NCI-H1417 treated with DMSO at 0.1 percent for 48 hours (cell line): ENCODE measurements at places on chromosomes 7 and 10.

DNA sequence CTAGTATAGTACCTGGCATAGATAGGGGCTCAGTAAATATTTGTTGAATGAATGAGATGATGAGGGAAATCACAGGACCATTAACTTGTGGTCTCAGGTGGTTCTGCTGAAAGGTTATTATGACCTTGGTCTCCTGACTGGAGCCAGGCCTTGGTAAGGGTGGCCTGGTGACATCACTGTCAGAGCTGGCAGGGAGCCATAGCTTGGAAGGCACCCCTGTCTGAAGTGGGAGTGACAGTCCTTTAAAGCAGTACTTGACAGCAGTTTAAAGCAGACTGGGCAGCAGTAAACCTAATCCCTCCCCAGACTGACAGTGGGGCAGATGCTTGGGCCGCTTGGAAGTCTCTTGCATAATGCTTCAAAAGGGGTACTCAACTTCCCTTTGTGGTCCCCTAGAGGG is 13.4 kb downstream of the DPCD start:
- DNase-seq, result no peak

- no peak for DNase-seq
Observed at GRCh38 chr7:34723338-34723737, 65.3 kb downstream of the NPSR1 start.

- no peak for DNase-seq
Observed at GRCh38 chr10:129203819-129204218, 263.2 kb upstream of the MGMT start.

GRCh38 chr10:93758891-93759410 is 1.2 kb downstream of the LGI1 start:
- DNase-seq, result no peak

- DNase-seq, result no peak
Observed at GRCh38 chr10:61244261-61244775, 208.9 kb downstream of the TMEM26 start.

DNA sequence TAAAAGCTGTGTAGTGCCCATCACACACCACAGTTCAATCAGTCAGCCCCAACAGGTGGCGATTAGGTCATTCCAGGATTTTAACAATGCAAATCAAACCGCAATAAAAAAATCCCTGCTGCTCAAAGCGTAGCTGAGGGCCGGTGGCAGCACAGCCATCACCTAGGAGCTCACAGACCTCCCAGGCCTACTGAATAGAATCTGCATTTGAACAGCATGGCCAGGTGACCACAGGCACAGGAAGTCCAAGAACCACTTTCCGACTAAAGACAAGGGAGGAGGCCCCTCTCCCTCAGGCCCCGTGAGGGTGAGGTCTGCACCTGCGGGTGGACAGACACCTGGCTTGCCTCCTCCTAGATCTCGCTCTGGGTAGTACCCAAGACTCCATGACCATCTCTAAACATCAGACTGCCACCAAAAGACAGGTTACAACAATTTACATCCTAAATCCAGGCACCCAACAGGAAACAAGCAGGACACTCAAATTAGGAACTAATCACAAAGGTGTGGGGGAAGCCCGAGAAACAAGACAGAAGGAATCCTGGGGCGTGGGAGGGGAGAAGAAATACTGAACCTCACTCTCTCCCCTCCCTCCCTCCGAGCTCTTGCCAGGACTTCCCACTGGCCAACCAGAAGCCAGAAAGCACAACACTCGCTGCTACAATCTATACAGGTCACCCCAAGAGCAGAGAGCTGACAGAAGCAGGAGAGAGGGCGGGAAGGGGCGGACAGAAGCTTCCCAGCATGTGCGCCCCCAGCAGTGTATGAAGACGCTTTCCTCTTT is 19.2 kb downstream of the GNA12 start:
- DNase-seq, result no peak

DNA sequence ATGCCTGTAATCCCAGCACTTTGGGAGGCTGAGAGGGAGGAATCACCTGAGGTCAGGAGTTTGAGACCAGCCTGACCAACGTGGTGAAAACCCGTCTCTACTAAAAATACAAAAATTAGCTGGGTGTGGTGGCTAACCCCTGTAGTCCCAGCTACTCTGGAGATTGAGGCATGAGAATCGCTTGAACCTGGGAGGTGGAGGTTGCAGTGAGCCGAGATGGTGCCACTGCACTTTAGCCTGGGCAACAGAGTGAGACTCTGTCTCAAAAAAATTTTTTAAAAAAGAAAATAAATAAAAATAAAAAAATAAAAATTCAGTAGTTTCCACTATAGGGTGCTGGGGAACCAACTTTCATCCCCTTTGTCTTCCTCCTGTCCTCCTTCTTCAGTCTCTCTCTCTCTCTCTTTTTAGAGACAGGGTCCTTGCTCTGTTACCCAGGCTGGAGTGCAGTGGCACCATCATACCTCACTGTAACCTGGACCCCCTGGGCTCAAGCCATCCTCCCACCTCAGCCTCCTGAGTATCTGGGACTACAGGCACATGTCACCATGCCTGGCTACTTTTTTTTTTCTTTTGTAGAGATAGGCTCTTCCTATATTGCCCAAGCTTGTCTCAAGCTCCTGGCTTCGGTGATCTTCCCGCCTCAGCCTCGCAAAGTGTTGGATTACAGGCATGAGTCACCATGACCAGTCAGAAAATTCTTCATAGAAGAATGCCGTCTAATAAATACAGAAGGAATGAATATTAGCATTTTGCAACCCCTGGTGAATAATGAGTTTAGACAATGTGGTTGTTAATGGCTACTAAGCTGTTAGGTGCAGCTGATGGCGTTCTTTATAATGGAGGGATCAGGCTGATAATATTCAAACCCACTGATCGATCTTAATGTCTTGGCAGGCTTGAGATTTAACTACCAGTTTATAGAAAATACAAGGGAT is 20.6 kb downstream of the RBM20 start:
- DNase-seq, result no peak

DNA sequence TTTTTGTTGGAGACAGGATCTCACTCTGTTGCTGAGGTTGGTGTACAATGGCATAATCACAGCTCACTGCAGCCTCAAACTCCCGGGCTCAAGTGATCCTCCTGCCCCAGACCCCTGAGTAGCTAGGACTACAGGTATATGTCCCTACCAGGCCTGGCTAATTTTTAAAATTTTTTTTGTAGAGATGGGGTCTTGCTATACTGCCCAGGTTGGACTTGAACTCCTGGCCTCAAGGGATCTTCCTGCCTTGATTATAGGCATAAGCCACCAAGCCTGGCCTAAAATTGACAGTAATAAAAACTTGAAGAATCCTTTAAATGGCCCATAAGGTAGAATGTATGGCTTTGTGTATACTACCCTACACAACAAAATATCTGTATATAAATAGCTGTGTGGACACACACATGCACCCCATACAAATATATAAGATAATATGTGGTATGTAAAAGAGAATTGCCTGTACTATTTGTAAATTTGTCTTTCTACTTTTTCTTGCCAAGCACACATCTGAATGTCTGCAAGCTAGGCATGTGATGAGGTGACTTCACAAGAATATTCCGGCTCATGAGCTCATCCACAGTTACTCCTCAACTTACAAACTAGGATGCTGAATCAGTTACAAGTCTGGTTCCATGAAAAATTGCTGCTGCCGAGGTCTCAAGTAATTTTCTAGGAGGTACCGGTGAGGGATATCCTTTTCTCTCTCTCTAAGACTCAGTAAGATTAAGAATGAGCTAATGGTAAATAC is 26.6 kb downstream of the POLR3A start:
- no peak for DNase-seq

GRCh38 chr10:79982362-79982800 is 33.5 kb upstream of the SFTPD start:
- no peak for DNase-seq

GRCh38 chr7:77444123-77444522 is 28.0 kb upstream of the GSAP start:
- DNase-seq, result no peak

DNA sequence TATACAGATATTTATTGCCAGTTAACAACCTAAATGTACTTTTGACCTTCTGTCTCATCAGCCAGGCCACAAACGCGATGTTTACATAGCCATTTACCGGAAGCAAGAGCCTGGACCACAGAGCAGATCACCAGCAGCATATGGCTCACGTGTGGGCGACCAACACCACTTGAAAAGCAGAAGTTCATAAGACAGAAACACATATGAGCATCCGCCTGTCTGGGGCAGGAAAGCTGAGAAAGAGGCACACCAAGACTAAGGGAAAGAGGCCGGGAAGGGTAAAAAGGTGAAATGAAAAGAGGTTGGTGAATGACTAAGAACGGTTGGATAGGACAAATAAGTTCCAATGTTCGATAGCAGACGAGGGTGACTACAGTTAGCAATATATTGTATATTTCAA is 1.3 kb downstream of the ABCB1 start:
- DNase-seq, result no peak

DNA sequence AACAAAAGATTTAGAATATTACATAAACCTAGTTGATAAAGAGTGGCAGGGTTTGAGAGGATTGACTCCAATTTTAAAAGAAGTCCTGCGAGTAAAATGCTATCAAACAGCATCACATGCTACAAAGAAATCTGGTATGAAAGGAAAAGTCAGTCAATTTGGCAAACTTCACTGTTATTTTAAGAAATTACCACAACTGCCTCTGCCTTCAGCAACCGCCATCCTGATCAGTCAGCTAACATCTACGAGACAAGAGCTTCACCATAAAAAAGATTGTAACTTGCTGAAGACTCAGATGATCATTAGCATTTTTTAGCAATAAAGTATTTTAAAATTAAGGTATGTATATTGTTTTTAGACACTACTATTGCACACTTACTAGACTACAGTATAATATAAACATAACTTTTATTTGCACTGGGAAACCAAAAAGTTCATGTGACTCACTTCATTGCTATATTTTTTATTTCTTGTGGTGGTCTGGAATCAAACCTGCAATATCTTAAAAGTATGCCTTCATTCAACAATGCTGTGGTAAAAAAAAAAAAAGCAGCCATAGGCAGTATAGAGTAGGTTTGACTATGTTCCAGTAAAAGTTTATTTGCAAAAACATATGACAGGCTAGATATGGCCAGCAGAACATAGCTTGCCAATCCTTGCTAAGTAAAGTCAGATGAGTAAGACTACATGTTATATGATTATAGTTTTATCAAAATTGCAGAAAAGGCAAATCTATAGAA is 74.4 kb downstream of the GLCCI1 start:
- DNase-seq, result no peak

GRCh38 chr10:24703700-24704099 is 20.0 kb downstream of the ARHGAP21 start:
- DNase-seq, result no peak

- DNase-seq, result no peak
Observed at GRCh38 chr7:98329100-98329790, 47.8 kb downstream of the BRI3 start.

GRCh38 chr7:7688310-7688709 is 30.1 kb downstream of the RPA3 start:
- DNase-seq, result no peak

DNA sequence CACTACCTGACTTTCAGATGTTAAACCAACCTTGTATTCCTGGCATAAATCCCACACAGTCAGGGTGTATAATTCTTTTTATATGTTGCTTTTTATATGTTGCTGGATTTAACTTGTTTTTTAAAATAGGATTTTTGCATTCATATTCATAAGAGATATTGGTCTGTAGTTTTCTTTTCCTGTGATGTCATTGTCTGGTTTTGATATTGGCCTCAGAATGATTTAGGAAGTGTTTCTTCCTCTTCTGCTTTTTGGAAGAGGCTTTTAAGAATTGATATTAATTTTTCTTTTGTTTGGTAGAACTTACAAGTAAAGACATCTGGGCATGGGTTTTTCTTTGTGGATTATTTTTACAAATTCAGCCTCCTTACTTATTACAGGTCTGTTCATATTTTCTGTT is 93.1 kb downstream of the CARD11 start:
- no peak for DNase-seq

- no peak for DNase-seq
Observed at GRCh38 chr10:7282457-7282856, 128.4 kb downstream of the SFMBT2 start.

DNA sequence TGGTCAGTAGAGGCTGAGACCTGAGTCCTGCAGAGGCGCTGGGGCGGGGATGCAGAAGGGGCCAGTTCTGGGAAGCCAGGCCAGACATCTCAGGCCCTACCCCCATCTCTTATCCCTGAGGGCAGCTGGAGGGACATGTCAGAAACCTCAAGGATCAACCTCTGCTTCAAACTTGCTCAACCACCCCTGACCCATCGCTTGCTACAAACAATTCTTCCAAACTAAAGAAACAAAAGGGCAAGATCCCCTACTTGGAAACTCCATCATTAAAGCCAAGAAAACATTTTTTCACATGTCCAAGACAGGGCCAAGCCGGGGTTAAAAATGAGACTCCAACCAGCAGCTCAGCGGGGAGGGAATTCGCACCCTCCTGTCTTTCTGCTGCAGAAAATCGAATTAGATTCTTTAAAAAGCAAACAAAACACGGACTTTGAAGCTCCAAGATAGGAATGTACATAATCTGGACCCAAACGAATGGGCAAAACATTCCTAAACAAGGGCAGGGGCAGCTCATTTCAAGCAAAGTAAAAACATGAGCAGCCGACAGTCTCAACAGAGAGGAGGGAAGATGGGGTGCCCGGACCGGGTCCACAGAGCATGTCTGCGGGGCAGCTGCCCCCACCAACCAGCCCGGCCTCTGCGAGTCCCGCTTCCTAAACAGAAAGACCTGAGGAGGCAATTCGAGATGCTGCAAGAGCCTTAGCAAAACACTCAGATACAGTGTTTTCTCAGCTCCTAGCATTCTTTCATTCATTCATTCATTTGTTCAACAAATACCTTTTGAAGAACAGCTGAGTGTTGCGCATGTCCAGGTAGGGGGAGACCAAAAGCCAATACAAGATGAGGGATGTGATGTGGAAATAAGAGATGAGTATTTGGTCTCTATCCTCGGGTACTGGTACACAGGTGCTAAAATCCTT is 44.8 kb downstream of the CHST15 start:
- no peak for DNase-seq

DNA sequence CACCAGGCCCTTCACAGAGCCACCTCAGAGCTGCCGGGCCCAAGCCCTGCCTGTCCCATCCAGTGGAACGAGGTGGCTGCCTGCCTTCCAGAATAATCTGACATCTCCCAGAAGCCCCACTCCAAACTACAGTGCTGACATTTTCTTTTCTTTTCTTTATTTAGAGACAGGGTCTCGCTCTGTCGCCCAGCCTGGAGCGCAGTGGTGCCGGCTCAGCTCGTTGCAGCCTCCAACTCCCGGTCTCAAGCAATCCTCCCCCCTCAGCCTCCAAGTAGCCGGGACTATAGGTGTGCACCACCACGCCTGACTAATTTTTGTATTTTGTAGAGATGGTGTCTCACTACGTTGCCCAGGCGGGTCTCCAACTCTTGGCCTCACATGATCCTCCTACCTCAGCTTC is 346 bp downstream of the TMEM270 start:
- no peak for DNase-seq

- no peak for DNase-seq
Observed at GRCh38 chr10:1462994-1463633, 274.2 kb downstream of the ADARB2 start.

DNA sequence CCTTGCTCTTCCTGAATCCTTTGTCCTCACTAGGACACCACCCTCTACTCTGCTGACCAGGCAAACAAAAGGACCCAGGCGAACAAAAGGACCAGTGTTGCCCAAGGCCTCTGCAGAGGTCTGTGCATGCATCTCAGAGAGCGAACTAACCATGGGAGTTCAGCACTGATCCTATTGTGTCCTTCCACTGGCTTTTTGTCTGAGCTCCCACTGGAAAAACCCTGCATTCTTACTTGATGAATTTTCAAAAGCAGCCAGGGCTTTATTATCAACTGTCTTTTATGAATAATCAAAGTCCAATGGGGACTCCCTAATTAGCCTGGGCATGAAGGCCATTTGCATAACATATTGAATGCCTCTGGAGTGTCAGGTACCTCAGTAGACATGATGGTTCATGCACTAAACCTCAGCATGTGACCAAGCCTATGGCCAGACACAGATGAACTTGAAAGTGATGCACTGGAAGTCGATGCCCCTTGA is 140.6 kb downstream of the KCNMA1 start:
- DNase-seq, result no peak
